ENCODE measurements at places on chromosomes 13 and 19. TPM values are rescaled to one million over a fixed set of nuclear protein-coding genes. Genes with fewer than 3 reads are reported as not detected.

Gene ZNF681
- 0.66 TPM for polyA plus RNA-seq

DNA sequence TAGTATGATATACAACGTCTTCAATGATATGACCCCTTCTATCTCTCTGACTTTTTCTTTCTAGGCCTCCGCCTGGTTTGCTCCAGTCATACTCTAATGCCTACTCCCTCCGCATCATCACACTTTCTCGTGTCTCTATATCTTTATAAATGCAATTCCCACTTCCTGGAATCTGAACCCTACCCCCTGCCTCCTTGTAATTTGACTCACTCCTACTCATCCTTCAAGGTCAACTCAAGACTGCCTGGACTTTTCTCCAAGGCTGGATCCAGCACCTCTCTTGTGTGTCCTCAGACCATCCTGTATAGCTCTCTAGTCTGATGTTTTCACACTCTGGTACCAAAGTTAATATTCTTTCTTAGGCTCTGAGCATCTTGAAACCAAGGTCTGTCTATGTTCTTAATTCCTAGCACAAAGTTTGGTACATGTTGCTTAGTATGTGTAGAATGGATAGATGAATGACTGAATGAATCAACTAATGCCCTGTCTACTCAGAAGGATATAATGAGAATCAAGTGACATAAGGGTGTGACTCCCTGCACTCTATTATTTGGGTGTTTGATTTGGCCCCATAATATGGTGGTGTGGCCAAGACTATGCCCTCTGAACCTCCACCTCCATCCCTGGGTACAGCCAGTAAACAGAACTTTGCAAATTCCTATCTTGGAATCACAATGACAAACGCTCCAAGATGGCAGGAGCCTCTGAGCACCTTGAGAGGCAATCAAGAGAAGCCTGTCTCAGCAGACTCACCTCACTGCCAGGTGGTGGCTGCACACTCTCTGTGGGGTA, 74.3 kb upstream of the SERP2 start:
- no peak overlapping the region for H3K27ac ChIP-seq
- DNase-seq = no peak
- no peaks in the 10 kb centered on the region for H3K36me3 ChIP-seq
- H3K4me1 ChIP-seq = no peaks in the 10 kb centered on the region

DNA sequence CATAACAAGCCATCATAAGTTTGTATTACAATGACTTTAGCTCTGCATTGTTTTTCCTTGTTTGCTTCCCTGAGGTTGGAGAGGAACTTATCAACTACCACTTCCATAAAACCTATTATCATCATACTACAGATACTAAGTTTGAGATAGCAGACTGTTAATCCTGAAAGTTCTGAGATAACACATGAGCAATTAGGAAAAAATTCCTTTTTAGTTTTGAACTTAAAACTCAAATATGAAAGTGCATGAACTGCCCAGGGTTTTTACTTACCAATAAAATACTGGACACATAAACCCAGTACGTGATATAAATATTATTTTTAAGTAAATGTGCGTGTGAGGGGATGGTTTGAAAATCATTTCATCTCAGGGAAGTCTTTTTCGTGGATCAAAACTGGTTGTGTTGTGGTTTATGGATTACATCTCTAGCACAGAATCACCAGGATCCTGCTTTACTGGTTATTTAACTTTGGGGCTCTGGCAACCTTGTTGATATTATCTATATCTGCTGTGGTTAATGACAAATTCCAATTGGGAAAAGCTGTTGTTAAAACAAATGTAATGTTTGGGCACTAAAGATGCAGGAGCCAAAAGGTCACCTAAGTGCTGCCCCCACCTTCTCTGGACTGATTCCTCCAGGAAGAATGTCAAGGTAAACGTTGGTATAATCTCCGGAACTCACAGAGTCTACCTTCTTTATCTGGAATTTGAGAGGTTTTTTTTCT, 12.4 kb downstream of the CDX2 start:
- peaks cover 33% of the 10 kb centered on the region for H3K4me1 ChIP-seq
- H3K27ac ChIP-seq = peak overlapping the region; percentile 44
- H3K27me3 ChIP-seq = no peaks in the 10 kb centered on the region
- no peak overlapping the region for H3K4me3 ChIP-seq

DNA sequence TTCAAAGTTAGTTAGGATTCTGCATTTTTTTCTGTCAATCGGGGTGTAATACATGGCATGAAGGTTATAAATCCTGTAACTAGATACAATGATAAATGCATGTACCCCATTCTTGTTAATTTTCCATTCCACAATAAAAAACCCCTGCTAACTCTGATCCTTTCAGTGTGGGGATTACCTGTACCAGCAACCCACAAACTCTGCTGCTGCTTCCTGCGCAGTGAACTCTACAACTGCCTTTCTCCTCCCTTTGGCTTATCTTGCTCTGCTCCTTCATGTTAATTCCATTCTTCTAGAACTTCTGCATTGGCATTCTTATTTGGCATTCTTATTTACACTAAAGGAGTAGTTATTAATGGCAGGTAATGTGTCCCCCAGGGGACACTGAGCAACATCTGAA, 273.1 kb downstream of the KLF12 start:
- H3K27me3 ChIP-seq = no peaks in the 10 kb centered on the region
- no peak overlapping the region for H3K4me3 ChIP-seq
- H3K36me3 ChIP-seq = no peaks in the 10 kb centered on the region

DNA sequence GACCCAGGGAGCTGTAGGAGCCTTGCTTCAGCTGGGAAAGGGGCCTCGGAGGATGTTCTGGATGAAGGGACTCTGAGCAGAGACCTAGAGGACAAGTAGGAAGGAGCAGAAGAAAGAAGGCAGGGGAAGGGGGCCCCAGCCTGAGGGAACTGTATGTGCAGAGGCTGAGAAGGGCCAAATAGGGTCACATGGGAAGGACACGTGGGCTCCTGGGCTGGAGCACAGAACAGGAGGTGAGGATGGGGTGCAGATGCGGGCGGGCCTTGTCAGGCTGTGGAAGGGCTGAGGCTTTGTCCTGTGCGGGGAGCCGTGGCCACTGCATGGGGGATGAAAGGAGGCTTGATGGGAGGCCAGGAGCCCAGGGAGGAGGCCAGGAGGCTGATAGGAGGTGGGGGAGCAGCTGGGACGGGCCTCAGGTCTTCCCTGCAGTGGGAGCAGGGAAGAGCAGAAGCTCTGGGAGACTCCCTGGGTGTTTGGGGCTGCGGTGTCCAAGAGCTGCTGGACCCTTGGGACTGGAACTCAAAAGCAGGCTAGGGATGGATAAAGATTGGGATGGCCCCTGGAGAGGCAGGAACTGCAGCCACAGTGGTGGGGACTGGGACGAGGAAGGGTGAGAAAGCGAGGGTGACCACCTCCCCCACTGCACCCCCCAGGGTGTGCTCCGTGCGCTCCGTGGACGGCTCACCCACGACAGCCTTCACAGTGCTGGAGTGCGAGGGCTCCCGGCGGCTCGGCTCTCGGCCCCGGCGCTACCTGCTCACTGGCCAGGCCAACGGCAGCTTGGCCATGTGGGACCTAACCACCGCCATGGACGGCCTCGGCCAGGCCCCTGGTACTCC, 11.4 kb upstream of the LTBP4 start:
- no peaks in the 10 kb centered on the region for H3K4me1 ChIP-seq
- peaks cover 8% of the 10 kb centered on the region for H3K27me3 ChIP-seq
- H3K27ac ChIP-seq = no peak overlapping the region
- peaks cover 39% of the 10 kb centered on the region for H3K36me3 ChIP-seq
- no peak for DNase-seq

Gene MBD3L5
- polyA plus RNA-seq = not detected

Gene NCAN
- polyA plus RNA-seq = 0.03 TPM

DNA sequence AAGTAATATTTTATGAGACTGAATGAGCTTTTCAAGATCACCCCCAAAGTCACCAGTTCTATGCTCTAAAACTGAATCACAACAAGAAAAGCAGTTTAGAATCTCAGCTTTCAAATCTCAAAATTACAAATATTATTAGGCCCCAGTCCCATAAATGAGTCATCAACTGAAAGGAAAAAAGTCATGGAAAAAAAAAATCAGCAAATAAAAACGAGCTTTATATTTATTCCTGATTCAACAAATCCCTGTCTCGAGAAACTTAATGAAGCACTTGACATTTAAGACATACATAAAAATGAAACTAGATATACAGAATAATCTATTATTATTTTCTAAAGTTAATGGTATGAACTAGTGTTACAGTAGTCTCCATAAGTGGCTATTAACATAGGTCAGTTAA, 203.0 kb downstream of the DIAPH3 start:
- DNase-seq = no peak
- no peak overlapping the region for H3K27ac ChIP-seq
- no peaks in the 10 kb centered on the region for H3K27me3 ChIP-seq

GRCh38 chr19:13150931-13151604, 857 bp downstream of the IER2 start:
- no peaks in the 10 kb centered on the region for H3K27me3 ChIP-seq
- H3K27ac ChIP-seq = peak overlapping the region; percentile 86

DNA sequence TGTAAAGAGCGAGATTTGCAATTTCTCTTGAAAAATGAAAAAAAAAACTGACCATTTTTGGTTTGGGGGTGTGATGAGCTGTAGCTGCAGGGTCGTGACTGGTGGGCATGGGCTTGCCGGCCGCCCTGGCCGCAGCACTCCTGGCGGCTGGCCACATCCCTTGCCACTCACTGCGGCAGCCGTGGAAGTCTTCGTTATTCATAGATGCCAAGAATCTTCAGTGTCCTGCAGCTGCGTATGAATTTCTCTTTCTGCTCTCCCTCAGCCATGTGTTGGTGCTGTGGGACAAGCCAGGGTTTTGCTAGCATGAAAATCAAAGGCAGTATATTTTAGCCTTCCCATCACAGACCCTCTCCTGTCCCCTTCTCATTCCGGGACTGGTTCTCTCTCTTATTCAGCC, 151.7 kb upstream of the TSHZ3 start:
- no peaks in the 10 kb centered on the region for H3K4me1 ChIP-seq
- no peaks in the 10 kb centered on the region for H3K27me3 ChIP-seq
- H3K27ac ChIP-seq = no peak overlapping the region
- no peak overlapping the region for H3K4me3 ChIP-seq
- no peaks in the 10 kb centered on the region for H3K36me3 ChIP-seq
- DNase-seq = no peak

- H3K27me3 ChIP-seq = no peaks in the 10 kb centered on the region
- no peaks in the 10 kb centered on the region for H3K4me1 ChIP-seq
- no peak overlapping the region for H3K4me3 ChIP-seq
- H3K27ac ChIP-seq = no peak overlapping the region
- H3K36me3 ChIP-seq = no peaks in the 10 kb centered on the region
Observed at GRCh38 chr13:62684359-62684758, 1268.7 kb upstream of the PCDH20 start.

Gene ZNF563
- 1.6 TPM for polyA plus RNA-seq

DNA sequence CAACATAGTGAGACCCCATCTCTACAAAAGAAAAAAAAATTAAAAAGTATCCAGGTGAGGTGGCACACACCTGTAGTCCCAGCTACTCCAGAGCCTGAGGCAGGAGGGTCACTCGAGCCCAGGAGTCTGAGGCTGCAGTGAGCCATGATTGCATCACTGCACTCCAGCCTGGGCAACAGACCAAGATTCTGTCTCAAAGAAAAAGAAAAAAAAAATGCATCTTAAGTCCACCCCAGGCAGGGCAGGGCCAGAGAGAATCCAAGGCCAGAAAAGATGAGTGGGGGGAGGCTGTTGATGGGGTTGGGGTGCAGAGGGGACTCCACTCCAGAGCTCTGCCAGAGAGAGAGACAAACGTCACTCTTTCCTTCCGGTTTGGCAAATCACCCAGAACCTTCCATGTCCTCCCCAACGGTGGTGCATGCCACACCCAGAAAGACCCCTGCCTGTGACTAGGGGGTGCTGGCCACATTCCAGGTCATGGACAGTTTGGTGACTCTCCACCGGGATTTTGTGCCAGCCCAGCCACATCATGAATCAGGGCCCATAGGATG, 431 bp downstream of the FUT3 start:
- peak overlapping the region; percentile 3 for H3K4me3 ChIP-seq
- H3K4me1 ChIP-seq = no peaks in the 10 kb centered on the region
- no peak for DNase-seq
- H3K27ac ChIP-seq = no peak overlapping the region

GRCh38 chr13:51562011-51562671, 22.1 kb upstream of the WDFY2 start:
- no peak overlapping the region for H3K27ac ChIP-seq
- no peaks in the 10 kb centered on the region for H3K4me1 ChIP-seq
- DNase-seq = no peak
- no peaks in the 10 kb centered on the region for H3K36me3 ChIP-seq
- no peaks in the 10 kb centered on the region for H3K27me3 ChIP-seq

DNA sequence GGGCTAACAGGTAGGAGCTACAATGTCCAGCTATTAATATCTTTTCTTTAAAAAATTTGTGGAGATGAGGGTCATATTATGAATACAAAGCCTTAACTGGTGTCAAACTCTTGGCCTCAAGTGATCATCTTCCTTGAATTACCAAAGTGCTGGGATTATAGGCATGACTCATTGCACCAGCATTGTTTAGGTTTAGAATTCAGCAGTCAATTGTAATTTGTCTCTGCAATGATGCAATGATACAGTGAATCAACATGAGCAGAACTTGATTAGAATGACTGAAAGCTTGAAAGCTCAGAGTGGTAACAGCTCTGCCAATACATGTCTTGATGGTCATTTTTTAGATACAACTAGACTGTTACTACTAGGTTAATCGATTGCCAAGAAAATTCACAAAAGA, 752.8 kb upstream of the MIR17HG start:
- DNase-seq = no peak
- no peaks in the 10 kb centered on the region for H3K4me1 ChIP-seq
- H3K36me3 ChIP-seq = no peaks in the 10 kb centered on the region
- no peaks in the 10 kb centered on the region for H3K27me3 ChIP-seq
- no peak overlapping the region for H3K27ac ChIP-seq
- H3K4me3 ChIP-seq = no peak overlapping the region

DNA sequence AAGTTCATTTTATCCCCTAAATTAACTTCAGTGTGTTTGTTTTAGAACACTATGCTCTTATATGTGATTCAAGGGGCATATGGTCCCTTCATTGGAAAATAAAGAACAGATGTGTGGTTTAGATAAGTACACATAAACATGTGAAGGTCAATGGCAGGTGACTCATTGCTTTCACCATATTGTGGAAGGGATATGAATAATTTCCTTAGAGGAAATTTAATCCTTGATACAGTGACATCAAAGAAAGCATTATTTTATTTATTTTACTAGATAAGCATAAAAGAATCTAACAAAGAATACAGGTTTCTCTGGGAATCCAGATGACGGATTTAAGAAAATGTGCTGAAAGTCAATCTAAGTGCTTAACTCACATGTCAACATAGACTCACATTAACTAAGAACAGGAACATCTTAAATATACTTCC, 373.5 kb downstream of the KCTD12 start:
- no peaks in the 10 kb centered on the region for H3K27me3 ChIP-seq
- H3K36me3 ChIP-seq = no peaks in the 10 kb centered on the region
- no peaks in the 10 kb centered on the region for H3K4me1 ChIP-seq

Gene RASIP1
- 3.8 TPM for polyA plus RNA-seq

DNA sequence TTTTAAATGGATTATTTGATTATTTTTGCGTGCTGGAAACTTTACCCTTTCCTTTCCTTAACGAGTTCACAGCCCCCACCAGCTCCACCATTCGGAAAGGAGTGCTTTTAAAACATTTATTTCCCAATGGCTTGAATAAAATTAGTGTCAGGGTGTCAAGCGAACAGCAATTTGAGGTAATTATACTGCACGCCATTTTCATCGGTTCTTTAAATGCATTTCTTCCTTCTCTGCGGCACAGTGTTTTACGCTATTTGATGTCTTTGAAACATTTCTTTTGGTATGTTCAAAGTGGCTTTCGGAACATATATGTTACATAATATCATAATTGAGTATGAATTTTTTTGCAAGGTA, 309 bp upstream of the SLITRK1 start:
- no peak overlapping the region for H3K27ac ChIP-seq
- no peak for DNase-seq
- peaks cover 25% of the 10 kb centered on the region for H3K27me3 ChIP-seq
- H3K4me1 ChIP-seq = no peaks in the 10 kb centered on the region

- H3K27ac ChIP-seq = no peak overlapping the region
- H3K36me3 ChIP-seq = no peaks in the 10 kb centered on the region
- H3K4me3 ChIP-seq = no peak overlapping the region
Observed at GRCh38 chr19:28836421-28836820, 376.5 kb downstream of the UQCRFS1 start.
